ENCODE measurements at places on chromosomes 3 and 15. TPM values are rescaled to one million over a fixed set of nuclear protein-coding genes. Genes with fewer than 3 reads are reported as not detected.

DNA sequence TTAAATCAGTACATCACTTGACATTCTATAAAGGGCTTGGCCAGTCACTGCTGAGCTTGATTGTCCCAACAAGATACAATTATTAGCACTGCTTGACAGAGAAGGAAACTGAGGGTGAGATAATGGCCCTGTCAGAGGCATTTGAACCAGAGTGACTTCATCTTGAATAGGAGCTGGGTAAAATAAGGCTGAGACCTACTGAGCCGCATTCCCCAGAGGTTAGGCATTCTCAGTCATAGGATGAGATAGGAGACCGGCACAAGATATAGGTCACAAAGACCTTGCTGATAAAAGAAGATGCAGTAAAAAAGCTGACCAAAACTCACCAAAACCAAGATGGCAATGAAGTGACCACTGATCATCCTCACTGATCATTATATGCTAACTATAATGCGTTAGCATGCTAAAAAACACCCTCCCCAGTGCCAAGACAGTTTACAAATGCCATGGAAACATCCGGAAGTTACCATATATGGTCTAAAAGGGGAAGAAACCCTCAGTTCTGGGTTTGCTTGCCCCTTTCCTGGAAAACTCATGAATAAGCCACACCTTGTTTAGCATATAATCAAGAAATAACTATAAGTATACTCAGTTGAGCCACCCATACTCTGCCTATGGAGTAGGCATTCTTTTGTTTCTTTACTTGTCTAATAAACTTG, 239.1 kb upstream of the SETMAR start:
- peaks cover 7% of the 10 kb centered on the region for H3K36me3 ChIP-seq
- H3K4me3 ChIP-seq = no peak overlapping the region
- DNase-seq = no peak

Gene SERINC4
- total RNA-seq = not detected

DNA sequence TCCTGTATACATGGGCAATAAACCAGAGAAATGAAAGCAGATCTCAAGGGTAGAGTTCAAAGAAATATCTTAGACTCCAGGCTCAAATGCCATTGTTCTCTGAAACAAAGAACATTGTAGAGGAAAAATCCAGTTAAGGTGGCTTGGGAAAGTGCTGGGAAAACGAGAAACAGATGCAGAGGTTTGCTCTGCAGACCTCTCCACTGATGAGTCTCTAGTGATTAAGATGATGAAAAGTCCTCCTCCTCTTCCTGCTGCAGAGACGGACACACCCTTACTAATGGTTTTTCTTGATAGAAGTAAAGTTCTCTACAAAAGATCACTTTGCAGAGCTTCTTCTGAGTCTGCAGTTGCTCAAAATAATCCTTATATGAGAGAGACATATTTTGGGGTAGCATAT, 264.7 kb downstream of the GABRG3 start:
- DNase-seq = no peak
- no peaks in the 10 kb centered on the region for H3K4me1 ChIP-seq
- peaks cover 7% of the 10 kb centered on the region for H3K36me3 ChIP-seq
- no peak overlapping the region for H3K4me3 ChIP-seq
- H3K27me3 ChIP-seq = no peaks in the 10 kb centered on the region

DNA sequence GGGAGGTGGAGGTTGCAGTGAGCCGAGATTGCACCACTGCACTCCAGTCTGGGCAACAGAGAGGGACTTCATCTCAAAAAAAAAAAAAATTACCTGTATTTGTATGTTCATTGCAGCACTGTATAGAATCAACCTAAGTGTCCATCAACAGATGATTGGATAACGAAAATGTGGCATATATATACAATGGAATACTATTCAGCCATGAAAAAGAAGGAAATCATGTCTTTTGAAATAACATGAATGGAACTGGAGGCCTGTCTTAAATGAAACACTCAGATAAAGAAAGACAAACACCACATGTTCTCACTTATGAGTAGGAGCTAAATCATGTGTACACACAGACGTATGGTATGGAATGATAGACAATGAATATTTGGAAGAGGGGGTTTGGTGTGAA, 59.4 kb upstream of the MEF2A start:
- H3K27me3 ChIP-seq = peaks cover 27% of the 10 kb centered on the region

Gene CRYGS
- total RNA-seq = 0.80 TPM

DNA sequence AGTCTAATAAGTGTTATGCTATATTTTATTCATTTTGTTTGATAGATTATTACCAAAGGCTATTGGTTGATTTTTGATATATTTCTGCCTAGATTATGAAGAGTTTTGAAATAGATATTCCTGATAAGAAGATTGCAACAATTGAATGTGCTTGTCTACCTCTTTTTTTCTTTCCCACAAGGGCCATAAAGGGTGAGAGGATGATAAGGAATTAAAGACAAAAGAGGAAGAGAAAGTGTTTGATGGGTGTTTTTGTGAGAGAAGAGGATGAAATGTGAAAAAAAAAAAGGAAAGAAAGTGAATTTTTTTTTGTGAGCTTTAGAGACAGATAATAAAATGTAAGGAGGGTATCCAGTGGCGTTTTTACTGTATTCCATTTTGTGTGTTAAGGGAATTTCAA, 244.4 kb downstream of the CHST2 start:
- peaks cover 3% of the 10 kb centered on the region for H3K27me3 ChIP-seq
- no peak overlapping the region for H3K27ac ChIP-seq
- no peak for DNase-seq
- H3K4me3 ChIP-seq = no peak overlapping the region

Gene RNU6-1
- total RNA-seq = not detected

Gene ZNF774
- total RNA-seq = 1.8 TPM

Gene CPA3
- total RNA-seq = 1.4 TPM

DNA sequence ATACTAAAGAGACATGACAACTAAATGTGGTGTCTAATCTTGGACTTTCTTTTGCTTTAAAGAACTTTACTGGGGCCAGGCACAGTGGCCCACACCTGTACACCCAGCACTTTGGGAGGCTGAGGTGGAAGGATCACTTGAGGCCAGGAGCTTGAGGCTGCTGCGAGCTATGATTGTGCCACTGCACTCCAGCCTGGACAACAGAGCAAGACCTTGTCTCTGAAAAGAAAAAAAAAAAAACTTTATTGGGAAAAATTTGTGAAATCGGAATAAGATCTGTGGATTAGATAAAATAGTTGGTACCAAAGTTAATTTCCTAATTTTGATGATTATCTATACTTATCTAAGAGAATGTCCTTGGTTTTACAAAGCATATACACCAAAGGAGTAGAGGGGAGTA, 34.4 kb upstream of the USP3 start:
- H3K4me3 ChIP-seq = no peak overlapping the region
- H3K4me1 ChIP-seq = peaks cover 38% of the 10 kb centered on the region
- no peak for DNase-seq
- peaks cover 5% of the 10 kb centered on the region for H3K27me3 ChIP-seq
- no peaks in the 10 kb centered on the region for H3K36me3 ChIP-seq

- peaks cover 1% of the 10 kb centered on the region for H3K27me3 ChIP-seq
- no peak for DNase-seq
- H3K4me1 ChIP-seq = peaks cover 16% of the 10 kb centered on the region
- H3K36me3 ChIP-seq = no peaks in the 10 kb centered on the region
Measured at GRCh38 chr3:143083781-143084180, 35.8 kb upstream of the CHST2 start.

DNA sequence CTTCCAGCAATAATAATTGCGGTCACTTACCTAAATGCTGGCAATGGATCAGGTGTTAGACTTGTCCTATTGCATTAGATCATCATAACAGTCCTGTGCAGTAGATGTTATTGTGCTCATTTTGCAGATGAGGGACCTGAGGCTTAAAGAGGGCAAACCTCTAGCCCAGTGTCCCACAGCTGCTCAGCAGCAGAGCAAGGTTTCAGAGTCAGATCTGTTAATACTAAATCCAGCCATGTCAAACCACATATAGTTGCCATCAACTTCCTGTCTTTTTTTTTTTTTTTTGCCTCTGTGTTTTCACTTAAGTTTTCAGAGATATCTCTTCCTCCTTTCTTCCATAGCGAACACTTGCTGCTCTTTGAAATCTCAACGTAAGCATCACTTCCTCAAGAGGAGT, 12.1 kb downstream of the FEZF2 start:
- no peaks in the 10 kb centered on the region for H3K36me3 ChIP-seq
- H3K27ac ChIP-seq = no peak overlapping the region
- H3K27me3 ChIP-seq = peaks cover 18% of the 10 kb centered on the region

DNA sequence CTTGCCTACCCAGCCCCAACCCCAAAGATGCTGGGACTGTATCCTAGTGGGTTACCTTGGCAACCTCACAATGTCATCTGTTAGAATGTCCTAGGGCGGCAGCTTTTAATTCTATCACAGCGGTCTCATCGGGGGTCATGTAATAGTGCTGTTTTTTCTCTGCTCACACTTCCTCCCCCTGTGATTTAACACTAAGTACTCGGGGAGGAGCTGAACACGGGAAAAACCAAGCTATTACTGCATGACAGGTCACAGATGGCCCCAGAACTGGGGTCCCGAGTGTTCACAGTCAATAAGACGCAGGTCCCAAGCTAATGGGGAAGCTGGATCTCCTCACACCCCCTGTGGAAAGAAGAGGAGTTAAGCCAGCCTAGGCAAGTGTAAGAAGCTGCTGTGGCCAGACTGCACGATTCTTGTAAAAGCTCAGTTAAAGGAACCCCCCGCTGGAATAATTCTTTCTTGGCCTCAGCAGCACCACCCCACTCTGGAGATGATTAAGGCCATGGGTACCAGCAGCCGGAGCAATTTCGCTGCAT, 2.5 kb upstream of the RFTN1 start:
- peaks cover 4% of the 10 kb centered on the region for H3K27me3 ChIP-seq
- H3K27ac ChIP-seq = no peak overlapping the region
- no peak for DNase-seq
- H3K4me1 ChIP-seq = peaks cover 50% of the 10 kb centered on the region

DNA sequence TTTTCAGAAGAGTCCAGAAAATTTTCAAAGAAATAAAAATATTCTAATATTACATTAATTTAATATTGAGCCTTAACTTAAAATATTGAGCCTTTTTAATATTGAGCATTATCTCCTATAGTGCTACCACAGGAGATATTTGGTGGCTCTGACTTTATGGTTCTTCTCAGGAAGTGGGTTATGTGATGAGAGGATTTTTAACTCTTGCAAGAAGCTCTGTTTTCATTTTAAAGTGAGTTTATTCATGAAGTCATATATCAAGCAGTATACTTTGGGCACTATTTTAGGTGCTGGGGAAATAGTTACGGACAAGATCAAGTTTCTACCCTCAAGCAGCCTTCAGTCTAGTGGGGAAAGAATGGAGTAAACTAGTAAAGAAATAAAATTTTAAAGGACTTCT, 13.4 kb upstream of the MBNL1 start:
- H3K4me3 ChIP-seq = no peak overlapping the region
- H3K36me3 ChIP-seq = no peaks in the 10 kb centered on the region
- peaks cover 34% of the 10 kb centered on the region for H3K4me1 ChIP-seq
- H3K27ac ChIP-seq = no peak overlapping the region

DNA sequence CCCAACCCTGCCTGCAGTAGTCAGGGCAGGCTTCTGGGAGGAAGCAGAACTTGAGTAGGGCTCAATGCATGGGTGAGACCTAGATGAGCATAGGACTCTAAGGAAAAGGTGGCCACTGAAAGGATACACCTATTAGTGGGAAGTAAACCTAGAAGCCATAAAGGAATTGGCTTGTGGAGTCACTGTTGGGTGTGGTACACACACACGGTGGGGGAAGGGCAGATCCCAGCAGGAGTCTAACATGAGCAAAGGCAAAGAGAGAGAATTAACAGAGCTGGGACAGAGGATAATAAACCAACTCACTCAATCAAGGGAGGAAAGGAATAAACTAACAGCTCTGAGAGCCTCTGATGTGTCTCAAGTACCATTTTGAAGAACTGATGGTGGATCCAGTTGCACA, 23.1 kb downstream of the DAPK2 start:
- no peak overlapping the region for H3K4me3 ChIP-seq
- DNase-seq = no peak
- no peak overlapping the region for H3K27ac ChIP-seq
- H3K27me3 ChIP-seq = peaks cover 20% of the 10 kb centered on the region
- peaks cover 13% of the 10 kb centered on the region for H3K36me3 ChIP-seq
- peaks cover 22% of the 10 kb centered on the region for H3K4me1 ChIP-seq

- H3K36me3 ChIP-seq = no peaks in the 10 kb centered on the region
- H3K27ac ChIP-seq = peak overlapping the region; percentile 80
- H3K27me3 ChIP-seq = peaks cover 1% of the 10 kb centered on the region
- H3K4me1 ChIP-seq = peaks cover 51% of the 10 kb centered on the region
- no peak for DNase-seq
Measured at GRCh38 chr3:86921971-86922680, 68.8 kb downstream of the VGLL3 start.

- peaks cover 1% of the 10 kb centered on the region for H3K27me3 ChIP-seq
- peaks cover 11% of the 10 kb centered on the region for H3K4me1 ChIP-seq
- H3K27ac ChIP-seq = peak overlapping the region; percentile 76
- H3K36me3 ChIP-seq = peaks cover 12% of the 10 kb centered on the region
- no peak for DNase-seq
Measured at GRCh38 chr15:42891569-42891968, 29.0 kb downstream of the TTBK2 start.

DNA sequence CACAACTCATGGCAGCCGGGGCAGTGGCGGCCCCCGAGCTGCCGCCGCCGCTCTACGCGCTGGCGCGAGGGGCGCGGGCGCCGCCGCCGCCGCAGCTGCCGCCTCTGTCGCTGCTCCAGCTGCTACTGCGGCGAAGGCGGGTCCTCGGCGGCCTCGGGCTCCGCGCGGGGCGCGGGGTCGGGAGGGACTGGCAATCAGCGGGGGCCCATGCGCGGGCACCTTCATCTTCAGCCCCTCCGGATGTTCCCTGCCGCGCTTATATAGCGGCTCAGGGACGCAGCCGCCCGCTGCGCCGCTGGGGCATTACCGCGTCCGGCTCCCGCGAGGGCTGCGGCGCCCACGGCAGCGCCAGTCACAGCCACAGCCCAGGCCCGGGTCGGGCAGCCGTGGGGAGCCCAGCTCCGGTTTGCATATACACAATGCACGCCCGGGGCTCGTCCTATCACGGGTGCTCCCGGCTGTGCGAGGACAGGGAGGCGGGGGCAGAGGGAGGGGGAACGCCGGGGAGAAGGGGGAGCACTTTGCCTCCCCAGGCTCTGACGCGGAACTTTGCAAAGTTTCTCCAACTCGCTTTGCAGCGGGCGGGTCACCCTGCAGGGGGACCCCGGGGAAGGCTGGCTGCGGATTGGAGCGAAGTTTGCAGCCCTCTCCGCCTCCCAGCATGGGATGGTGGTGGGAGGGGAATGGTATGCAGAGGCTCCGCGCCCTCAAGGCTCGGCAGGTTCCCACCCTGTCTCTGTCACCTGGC, at the start of gene VGLL3:
Gene VGLL3, minus strand, starts transcription at position 416 of the 748 bp plus-strand sequence. Its CDS starts 406 bp downstream, at position 10.
- H3K27ac ChIP-seq = peak within 1 kb of the TSS; percentile 96
- DNase-seq = peak; percentile 84
- peaks cover 4% of the 10 kb centered on the region for H3K27me3 ChIP-seq
- H3K36me3 ChIP-seq = peaks cover 21% of the 10 kb centered on the region
- peaks cover 71% of the 10 kb centered on the region for H3K4me1 ChIP-seq

- H3K36me3 ChIP-seq = no peaks in the 10 kb centered on the region
- H3K4me3 ChIP-seq = no peak overlapping the region
- DNase-seq = no peak
- no peak overlapping the region for H3K27ac ChIP-seq
- H3K4me1 ChIP-seq = no peaks in the 10 kb centered on the region
- no peaks in the 10 kb centered on the region for H3K27me3 ChIP-seq
Measured at GRCh38 chr3:79551997-79552396, 215.8 kb downstream of the ROBO1 start.

Gene WDR49
- total RNA-seq = not detected

Gene VGLL3
- 159 TPM for total RNA-seq

Measured in HFFc6 (cell line).